Effector memory CD8-positive, alpha-beta T cell (primary cell): ENCODE measurements at places on chromosomes 7 and 10.
A peak's percentile ranks its signal among the peaks of the same experiment; 100 is the strongest.

DNA sequence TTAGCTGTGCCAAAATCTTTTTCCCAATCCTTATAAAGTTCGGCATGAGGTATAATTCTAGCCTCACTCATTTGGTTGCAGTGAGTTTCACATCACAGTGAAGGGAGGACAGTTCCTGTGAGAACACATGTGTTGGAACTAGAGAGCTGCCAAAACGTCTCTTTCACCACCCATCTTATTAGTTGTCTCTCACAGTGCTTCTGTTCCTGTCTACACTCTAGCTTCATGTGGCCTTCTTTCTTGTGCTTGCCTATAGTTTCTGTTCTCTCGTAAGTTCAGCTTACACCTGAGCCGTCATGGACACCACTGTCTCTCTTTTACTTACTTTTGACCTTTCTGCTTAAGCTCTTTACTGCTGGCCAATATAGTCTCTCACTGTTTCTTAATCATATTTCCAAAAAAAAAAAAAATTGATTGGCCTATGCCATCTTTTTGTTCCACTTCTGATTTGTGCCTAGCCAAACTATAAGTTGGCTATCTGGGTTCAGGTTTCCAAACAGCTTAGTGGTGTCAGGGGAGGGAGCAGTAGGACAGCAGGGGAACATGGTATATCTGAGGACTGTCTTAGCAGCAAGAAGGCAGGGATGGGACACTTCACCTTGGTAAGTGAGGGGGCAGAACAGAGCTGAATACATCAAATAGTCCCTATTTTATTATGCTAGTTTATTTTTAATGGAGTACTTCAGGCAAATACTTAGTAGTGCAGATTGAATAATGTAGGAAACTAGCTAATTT, 38.0 kb downstream of the ZNRF2 start:
- peak; percentile 35 for DNase-seq

DNA sequence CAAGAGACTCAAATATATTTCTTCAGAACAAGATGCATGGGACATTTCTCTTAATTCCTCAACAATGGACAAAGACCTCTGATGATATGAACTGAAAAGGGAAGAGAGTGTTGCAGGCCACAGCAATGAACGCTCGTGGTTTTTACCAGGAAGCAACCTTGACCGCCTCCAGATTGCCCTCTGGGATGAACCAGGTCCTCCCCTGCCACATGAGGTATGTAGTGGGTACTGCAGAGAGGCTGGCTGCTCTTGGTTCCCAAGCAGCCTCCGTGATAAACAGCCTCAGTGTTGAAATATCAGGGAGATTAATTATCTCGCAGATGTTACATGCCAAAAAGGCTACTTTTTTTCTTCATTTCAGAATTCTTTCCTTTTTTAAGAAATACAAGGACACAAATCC, 338.8 kb downstream of the ELMO1 start:
- no peak for DNase-seq

- no peak for DNase-seq
Measured at GRCh38 chr7:22487978-22488642, 11.9 kb downstream of the STEAP1B start.

GRCh38 chr7:77746164-77746823, 50.0 kb downstream of the RSBN1L start:
- DNase-seq, result no peak

- DNase-seq, result no peak
Measured at GRCh38 chr10:72648301-72648700, 22.4 kb upstream of the MICU1 start.

DNA sequence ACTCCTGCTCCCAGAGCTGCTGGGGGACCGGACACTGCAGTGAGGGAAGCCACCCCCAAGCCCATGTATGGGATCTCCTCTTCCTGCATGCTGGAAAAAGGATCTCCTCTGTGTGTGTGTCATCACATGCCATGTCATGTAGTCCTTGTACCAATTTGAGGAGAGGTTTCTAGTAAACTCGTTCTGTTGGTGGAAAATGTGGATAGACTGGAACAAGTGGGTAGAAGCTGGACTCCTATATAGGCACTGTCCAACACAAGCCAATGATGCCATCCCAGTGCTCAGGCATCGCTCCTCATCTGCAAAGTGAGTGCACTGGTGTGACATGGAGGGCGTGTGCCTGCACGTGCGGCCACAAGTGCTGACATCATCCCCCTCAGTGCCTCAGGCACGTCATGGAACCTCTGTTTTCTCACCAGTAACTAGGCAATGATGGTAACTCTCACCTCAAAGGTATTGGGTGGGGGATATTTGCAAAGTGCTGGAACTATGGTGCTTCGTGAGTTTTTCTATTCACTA, 19.3 kb downstream of the MYO1G start:
- DNase-seq, result peak; percentile 45

DNA sequence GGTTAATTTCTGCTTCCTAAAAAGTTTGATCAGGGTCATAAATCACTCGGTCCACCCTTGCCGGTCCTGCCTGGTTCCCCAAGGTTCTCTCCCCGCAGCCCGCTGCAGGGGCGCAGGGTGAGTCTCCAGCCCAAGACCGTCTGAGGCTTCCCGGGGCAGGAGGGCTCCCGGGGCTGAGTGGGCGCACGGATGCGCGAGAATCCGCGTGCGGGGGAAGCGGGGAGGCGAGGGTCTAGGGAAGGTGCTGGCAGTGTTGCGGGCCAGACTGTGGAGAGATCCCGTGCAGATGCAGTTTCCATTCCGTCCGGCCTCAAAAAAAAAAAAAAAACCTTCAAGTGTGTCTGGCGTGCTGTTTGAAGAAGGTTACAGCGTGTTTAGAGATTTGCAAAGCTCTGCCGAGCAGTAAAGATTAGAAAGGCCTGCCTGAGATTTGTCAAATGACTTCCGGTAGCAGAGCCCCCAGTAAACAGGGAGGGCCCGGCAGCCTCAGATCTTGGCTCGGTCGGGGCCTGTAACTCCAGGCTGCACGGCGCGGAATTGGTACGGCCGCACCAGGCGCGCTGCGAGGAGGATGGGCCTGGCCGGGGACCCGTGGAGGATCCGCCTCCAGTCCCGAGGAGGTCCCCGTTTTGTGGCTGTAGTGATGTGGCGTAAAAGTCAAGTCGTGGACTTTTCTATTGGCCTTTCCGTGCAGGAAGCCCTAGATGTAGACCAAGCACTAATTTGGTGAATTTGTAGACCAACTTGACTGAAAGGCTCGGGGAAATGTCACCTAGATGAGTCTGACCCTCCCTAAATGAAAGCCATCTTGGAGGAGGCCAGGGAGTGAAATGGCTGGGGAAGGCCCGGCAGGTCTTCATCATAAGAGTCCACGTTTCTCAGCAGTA, 293.2 kb upstream of the NFE2L3 start:
- no peak for DNase-seq

DNA sequence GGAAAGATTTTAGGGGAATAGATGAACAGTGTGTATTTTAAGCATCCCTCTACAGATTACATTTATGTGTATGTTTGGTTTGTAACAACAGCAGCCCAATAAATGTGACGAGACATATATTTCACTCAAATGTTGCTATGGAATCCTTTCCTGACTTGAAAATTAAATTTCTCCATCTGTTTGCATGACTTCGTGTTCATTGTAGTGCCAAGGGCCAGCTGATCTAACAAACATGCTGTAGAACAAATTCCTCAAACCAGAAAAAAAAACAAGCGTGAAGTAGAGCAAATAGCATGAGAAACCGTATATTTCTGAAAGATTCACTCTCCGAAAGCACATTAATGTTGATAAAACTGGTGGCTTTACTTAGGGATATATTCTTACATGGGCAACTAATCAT, 87.8 kb downstream of the NRCAM start:
- no peak for DNase-seq

DNA sequence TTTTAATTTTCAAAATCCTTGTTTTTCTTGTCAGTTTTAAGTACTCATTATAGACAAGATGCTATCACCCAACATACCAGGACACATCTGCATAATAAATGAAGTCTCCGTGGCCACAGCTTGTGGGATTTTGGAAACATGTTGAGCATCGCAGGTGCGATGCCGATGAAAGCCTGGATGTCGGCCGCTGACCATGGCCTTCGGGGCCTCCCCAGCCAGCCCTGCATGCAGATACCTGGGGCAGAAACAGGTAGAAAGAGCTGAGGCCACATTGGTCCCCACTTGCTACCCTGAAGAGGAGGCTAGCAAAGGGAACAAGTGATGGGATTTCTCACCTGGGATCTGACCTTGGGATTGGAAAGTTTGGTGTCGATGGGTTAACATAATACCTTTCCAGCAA, 123.8 kb downstream of the DOCK1 start:
- DNase-seq, result no peak

DNA sequence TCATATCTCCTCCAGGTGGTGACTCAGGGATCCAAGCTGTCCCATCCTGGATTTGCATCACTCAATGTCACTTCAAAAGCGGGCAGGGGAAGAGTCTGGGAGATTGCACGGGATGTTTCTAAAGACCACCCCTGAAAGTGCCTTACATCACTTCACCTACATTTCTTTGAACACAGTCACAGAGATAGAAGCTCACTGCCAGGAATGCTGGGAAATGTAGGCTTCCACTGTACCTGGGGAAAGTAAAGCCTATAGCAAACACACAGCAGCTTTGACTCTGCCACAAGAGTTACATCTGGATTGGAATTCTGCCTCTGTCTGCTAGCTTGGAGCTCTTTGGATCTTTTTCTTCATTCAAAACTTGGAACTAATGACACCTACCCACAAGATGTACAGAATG, 300.9 kb downstream of the WDR11 start:
- no peak for DNase-seq

DNA sequence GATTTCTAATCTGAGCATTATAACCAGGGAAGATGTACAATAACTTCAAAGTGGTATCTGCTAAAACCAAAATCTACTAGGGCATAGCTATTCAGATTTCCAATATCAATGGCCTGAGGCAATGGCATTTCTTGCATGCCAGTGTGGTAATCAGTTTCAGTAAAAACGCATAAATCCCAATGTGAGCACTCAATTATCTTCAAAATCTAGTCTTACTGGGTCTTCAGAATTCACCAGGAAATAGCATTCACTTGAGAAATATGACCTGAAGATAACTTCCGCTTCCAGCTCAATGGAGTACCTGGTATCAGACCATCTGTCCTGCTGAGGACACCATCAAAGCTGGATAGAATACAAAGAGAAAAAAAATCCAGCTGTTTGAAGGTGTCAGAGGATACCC, 72.4 kb downstream of the TRIL start:
- DNase-seq, result no peak

- DNase-seq, result no peak
Measured at GRCh38 chr10:16440396-16441133, 3.8 kb downstream of the PTER start.

- DNase-seq, result no peak
Measured at GRCh38 chr7:141390339-141390738, 160.9 kb upstream of the AGK start.

- DNase-seq, result no peak
Measured at GRCh38 chr10:121368347-121369025, 229.8 kb downstream of the FGFR2 start.

- no peak for DNase-seq
Measured at GRCh38 chr10:121674885-121675284, 76.6 kb upstream of the FGFR2 start.

GRCh38 chr7:102872460-102872859, 40.3 kb upstream of the LRRC17 start:
- DNase-seq, result no peak

DNA sequence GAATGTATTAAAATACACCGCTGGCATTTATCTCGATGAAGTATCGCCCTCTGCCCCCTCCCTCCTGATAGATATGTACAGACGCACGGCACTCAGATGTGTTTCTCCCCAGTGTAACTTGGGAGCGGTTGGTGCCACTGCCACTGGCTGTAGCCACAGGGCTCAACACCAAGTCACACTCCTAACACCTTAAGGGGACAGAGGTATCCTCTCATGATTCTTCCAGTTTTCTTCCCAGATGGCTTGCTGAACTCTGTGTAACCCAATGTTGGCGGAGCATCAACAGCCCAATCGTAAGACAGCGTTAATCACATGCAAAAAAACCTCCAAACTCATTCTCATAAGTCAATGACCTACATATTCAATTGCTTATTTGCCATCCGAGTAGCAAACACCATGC, 35.5 kb downstream of the CTBP2 start:
- no peak for DNase-seq

DNA sequence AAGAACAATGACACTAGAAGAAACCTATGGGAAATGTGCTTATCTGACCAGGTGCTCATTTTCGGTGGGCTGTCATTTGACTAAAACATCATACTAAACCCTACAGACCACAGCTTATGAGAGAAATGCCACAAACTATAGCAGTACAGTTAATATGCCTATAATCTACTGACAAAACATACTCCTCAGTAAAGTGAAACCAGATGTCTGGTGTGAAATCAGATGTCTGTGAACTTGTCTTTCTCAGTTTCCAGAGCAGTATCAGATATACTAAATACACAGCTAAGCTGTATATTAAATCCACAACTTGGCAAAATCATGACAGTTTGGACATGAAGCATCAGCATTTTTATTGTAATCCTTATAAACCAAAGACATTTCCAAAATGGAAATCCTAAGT, 3.3 kb downstream of the IMMP2L start:
- DNase-seq, result no peak
